A549 treated with DMSO at 1 μM for 4 hours (cell line): ENCODE measurements at places on chromosomes 12 and 14. TPM values are rescaled to one million over a fixed set of nuclear protein-coding genes. Genes with fewer than 3 reads are reported as not detected.

TRAFD1 gene
- 19.3 to 20.8 TPM (median 20.5 TPM) in 5 replicates for total RNA-seq

SIX1 gene
- total RNA-seq = 7.3 to 9.8 TPM (median 9.1 TPM) in 5 replicates

ZC2HC1C gene
- total RNA-seq = 2.8 to 4.1 TPM (median 3.5 TPM) in 5 replicates

NOC4L gene
- total RNA-seq = 39.6 to 62.8 TPM (median 52.0 TPM) in 5 replicates

ACIN1 gene
- total RNA-seq = 109 to 121 TPM (median 111 TPM) in 5 replicates

PLA2G1B gene
- total RNA-seq = not detected in 5 replicates
